Mesenchymal stem cell (in vitro differentiated cells and primary cell): ENCODE measurements at places on chromosomes 1 and 21.

DNA sequence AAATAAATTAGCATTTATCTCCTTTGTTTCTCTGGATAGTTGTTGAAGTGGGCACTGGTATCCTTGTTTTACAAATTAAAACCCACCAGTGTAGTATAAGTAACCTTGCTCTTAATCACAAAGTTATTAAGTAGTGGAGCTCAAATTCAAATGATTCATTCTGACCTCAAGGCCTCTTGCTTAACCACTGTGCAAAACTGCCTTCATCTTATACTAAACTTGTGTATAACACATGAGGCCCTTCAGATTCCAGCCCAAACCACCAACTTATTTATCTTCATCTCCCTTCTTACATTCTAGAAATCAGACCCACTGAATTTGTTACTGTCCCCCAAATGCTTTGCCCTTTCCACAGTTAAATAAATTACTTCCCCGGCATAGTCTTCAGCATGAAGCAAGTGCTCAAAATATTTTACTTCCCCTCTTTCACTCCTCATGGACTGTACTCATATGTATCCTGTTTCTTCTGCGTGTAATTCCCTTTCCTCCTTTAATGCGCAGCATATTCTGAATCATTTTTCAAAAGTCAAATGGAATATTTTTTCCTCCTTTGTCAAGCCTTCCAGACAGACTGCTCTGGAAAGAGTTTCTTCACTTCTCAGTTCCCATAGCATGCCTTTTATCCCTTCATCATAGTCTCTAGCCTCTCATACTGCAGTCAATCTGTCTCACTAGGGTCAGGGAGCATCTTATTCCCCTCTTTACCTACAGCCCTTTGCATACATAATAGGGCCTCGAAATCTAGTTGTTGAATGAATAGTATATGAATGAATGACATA, 19.0 kb upstream of the DNASE2B start:
- DNase-seq: peak; percentile 79

DNA sequence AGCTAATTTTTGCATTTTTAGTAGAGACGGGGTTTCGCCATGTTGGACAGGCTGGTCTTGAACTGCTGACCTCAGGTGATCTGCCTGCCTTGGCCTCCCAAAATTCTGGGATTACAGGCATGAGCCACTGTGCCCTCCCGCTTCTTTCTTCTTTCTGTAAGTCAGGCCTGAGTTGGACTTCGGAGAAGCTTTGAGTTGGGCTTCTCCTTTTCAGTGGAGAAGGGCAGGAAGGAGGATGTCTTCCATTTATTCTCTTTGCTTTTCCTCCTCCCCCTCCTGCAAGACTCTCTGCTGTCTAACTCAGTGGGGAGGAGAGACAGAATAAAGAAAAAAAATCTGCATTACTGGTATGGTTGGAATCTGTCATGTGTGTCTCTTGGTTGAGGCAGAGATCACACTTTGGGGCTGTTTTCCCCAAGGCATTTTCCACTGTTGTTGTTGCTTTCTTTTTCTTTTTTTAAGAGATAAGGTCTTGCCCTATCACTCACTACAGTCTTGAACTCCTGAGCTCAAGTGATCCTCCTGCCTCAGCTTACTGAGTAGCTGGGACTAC, 13.2 kb upstream of the DEGS1 start:
- no peak for DNase-seq

DNA sequence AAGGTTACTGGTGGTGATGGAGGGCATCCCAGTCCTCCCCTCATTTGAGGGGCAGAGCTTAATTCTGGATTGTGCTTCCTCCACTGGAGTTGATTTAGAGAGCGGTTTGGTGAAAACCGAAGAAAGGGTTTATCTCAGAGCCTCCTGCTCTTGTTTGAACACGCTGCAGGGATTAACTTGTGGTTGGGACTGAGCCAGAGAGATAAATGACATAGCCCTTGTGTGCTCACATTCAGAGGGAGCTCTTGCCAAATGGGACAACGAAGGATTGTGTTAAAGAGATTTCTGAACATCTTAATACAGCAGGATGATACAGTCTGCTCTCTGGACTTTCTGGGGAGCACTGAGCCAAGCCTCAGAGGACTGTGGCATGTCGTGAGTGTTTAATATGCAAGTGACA, 308.2 kb downstream of the DISC1 start:
- DNase-seq: no peak

DNA sequence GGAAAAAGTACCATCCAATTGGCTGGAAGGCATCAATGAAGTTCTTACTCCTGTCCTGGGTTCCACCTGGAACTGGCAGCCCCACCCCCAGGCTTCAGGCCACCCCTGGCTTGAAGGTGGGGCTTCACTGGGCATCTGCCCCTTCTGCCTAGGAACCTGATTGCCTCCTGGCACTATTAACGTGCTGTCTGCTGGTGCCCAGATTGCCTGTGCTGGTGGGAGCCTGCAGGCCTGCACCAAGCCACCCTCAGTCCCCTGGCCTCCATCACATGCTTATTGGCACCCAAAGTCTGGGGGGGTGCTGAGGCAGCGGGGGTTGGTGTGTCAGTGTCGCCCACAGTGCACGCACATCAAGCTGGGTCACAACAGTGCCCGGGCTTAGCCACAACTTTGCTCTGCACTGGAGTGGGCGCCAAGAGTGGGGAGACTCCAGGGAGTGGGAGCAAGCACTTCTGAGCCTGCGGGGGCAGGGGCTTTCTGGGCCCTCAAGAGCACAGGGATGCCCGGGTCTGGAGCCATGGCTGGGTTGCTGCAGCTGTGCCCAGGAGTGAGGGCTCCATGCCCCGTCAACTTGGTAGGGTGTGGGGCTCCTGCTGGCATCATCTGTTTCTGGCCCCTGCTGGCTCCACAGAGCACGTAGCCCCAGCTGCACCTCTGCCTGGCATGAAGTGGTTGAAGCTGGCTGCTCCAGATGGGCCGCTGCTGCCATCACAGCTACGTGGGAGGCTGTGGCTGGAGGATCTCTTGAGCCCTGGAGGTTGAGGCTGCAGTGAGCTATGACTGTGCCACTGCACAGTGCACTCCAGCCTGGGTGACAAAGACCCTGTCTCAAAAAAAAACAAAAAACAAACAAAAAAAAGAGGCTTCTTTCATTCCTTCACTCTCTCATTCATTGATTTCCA, 4.1 kb upstream of the LSM10 start:
- DNase-seq: no peak

GRCh38 chr21:15160136-15160535, 95.3 kb upstream of the NRIP1 start:
- no peak for DNase-seq

GRCh38 chr21:41777951-41778815, 11.3 kb upstream of the RIPK4 start:
- DNase-seq: peak; percentile 75
